ENCODE measurements at places on chromosomes 16 and 17. TPM values are rescaled to one million over a fixed set of nuclear protein-coding genes. Genes with fewer than 3 reads are reported as not detected.
A peak's percentile ranks its signal among the peaks of the same experiment; 100 is the strongest.

DNA sequence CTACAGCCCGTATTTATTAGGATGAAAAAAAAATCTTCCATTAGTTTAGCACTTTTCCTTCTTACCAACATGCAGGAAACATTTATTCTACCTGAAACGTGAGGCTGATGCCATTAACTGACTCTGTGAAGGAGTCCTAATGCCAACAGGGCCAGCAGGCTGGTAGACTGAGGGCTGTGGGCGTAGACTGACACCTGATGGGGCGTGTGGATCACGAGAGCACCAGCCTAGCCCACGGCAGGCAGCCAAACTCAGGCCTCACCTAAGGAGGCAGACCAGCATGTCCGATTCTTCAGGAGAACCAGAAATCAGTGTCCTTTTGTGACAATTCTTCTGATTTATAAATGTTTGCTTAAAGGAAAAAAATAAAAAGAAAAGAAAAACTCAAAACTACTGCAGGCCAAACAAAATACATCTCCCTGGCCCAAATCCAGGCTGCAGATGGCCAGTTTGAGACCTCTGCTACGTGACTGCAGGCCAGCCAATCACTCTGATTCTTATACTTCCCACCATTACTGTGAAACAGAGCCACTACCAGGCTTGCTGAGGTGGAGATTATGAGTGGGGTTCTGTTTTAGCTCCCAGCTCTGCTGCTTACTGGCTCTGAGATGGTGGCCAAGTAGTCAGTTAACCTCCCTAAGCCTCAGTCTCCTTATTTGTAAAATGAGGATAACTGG is 66.5 kb downstream of the GNAO1 start:
- DNase-seq = no peak

DNA sequence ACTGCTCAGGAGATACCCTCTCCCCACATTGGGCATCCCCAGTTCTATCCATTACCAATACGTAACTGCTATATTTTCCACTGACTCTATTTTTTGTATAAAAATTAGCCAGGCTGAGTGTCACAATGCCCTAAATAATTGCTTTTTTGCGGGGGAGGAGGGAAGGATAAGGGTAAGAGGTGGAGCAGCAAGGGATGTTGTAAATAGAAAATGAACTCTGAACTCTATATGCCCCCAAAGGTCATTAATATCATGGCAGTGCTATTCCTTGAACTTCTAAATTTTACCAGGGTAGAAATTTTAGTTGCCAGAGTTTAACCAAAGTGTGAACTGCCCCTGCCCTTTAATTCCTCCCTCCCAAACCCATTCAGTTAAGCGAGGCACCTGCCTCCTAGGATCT is 118.7 kb downstream of the SKAP1 start:
- DNase-seq = no peak

- DNase-seq = no peak
These were observed 42.1 kb downstream of the IKZF3 start for GRCh38 chr17:39822051-39822451.

GRCh38 chr17:1690544-1691221 is 6.0 kb upstream of the PRPF8 start:
- DNase-seq = no peak

GRCh38 chr16:12410837-12411490 is 392.7 kb downstream of the CPPED1 start:
- DNase-seq = no peak

DNA sequence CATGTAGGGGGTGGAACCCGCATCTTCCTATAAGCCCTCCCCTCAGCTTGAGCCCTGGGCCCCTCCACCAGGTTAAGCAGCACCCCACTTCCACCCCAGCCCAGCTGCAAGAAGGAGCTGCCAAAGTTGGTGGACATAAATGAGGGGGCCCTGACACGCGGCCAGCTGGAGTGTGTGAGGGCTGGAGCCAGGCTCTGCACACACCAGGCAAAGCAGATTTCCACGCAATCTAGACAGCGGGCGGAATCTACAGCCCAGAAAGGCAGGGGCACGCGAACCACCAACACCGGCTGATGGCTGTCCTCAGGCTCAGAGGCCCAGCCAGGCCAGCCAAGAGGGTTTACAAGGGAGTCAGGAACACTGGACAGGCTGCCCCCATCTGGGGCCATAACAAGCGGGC is 171.2 kb downstream of the ZNF423 start:
- DNase-seq = no peak

DNA sequence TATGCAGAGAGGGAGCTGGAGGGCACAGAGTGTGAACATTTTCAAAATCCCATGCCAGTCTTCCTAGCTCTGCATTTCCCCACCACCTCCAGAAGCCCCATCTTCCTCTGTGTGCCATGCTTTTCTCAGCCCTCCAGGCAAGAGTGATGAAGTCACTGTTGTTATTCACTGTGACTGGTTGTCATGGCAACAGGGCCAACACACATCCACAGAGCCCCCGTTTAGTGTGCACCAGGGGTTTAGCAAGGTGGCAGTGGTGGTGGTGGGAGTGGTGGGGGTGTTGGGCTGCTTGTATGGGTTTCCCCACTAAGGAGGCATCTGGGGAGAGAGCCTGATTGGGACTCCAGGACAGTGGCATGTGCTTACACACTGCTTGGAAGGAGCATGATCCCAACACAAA is 309.9 kb upstream of the ASIC2 start:
- DNase-seq = peak; percentile 33

GRCh38 chr17:80647746-80648145 is 103.1 kb downstream of the RPTOR start:
- no peak for DNase-seq

GRCh38 chr16:85566561-85567100 is 46.5 kb upstream of the GSE1 start:
- peak; percentile 89 for DNase-seq

DNA sequence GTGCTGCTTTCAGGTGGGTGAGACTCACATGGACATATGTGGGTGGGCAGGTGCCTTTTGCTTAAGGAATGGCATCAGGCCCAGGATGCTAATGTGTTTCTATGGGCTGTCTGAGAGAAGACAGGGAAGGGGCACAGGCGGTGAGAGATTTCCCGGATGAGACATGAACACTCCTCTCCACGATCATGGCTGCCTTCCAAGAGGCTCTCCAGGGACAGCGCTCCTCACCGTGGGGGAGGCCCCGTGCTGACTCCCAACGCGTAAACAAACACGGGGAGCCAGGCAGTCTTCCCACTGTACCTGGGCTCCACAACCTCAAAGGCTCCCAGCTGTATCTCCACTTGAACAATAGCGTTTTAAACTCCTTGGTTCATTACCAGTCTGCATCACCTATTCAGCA is 42.8 kb downstream of the CDK5R1 start:
- DNase-seq = no peak

- DNase-seq = no peak
These were observed 36.7 kb downstream of the STAT5A start for GRCh38 chr17:42325026-42325425.

DNA sequence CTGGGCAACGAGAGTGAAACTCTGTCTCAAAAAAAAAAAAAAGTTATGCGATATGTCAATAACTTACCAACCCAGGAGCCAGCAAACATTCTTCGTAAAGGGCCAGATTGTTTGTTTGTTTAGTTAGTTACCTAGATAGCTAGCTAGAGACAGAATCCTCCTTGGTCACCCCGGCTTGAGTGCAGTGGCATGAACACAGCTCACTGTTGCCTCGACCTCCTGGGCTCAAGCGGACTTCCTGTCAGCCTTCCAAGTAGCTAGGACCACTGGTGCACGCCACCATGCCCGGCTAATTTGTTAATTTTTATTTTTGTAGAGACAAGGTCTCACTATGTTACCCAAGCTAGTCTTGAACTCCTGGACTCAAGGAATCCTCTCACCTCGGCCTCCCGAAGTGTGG is 113.0 kb downstream of the LITAF start:
- DNase-seq = no peak

- DNase-seq = no peak
These were observed 14.6 kb downstream of the BCAR1 start for GRCh38 chr16:75236736-75237397.

GRCh38 chr17:45018514-45018847 is 33.0 kb downstream of the DCAKD start:
- no peak for DNase-seq

GRCh38 chr16:21302898-21303528 is 24.9 kb upstream of the CRYM start:
- no peak for DNase-seq

- no peak for DNase-seq
These were observed 8.8 kb upstream of the GJD3 start for GRCh38 chr17:40373324-40373723.

DNA sequence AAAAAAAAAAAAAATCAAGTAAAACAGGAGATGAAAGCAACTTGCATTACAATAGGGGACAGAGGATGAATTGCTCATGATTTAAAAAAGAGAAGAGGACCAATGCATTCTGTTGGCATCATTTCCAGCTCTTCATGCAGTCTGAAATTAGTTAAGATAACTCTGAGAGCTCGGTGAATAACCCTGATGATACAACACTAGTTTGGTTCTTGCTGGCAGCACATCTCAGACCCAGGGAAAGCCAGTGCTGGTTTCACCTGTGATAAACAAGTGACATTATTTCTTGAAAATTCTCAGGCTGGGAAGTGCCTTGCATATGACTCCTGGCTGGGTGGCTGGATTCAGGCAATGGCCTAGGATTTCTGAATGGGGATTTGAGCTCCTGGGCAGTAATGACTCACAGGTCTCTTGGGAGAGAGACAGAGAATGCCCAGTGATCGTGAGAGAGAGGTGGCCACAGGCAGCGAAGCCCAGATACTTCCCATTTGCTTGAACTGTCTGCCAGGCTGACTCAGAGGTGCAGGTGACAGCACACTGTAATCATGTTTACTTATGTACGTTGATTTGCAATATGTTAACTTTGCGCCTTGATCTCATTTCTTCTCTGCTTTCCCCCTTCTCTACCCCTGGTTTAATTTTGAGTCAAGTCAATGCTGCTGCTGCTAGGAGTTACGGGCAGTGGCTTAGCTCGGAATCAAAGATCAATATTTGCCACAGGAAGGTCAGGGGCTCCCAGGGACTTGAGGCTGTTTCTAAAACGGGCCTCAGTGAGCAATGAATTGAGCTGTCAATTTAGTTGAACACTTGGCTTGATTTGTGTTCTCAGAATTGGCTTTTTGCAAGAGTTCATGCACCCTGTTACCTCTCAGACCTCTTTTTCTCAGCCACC is 27.1 kb downstream of the ARSG start:
- DNase-seq = no peak

DNA sequence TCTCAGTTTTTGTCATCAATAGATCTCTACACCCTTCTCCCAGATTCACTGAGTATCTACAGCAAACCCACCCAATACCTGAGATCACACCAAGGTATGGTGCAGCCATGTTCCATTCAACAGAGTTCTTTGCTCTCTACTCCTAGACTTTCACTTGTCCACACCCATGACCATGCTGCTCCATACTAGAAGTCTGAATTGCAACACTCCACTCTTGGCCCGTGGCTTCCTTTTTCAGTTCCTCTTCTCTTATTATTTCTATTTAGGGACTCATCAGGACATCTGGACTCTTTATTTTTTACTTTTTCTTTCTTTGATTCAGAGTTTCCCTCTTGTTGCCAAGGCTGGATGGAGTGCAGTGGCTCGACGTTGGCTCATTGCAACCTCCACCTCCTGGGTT is 37.1 kb downstream of the YWHAE start:
- no peak for DNase-seq

- DNase-seq = no peak
These were observed 38.8 kb downstream of the SNX20 start for GRCh38 chr16:50642349-50642748.

Gene CDK5R1
- total RNA-seq = 9.9 TPM

Gene CCL1
- total RNA-seq = not detected

Gene WNT9B
- total RNA-seq = 0.83 TPM

Gene PRSS27
- total RNA-seq = 2.0 TPM

Gene UMOD
- total RNA-seq = not detected

Gene KIF19
- total RNA-seq = 1.1 TPM

Gene OTOP2
- not detected for total RNA-seq

Gene CCDC154
- total RNA-seq = not detected

Measured in H7 (cell line).